Hypothalamus (tissue), 51 donors: ENCODE measurements at places on chromosomes 6 and 20.

DNA sequence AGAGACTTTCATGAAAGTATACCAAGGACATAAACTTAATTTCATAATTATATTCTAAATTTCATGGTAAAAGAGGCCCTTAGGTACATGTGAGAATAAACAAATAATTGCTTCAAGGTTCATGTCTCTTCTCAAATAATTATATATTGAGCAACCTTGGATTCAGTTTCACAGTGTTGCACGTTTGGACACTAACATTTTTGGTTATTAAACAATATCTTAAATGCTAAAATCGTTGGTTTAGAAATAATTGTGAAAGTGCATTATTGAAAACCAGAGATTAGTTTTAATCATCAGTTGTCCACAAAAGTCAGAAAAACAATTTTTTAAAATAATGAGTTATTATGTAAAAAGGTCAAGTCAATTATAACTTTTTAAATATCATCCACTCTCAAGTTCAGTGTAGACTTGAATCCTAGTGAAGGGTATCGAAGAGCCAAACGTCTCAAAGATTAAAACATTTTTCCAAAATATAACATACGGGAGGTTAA lies 227.1 kb upstream of the DEFB112 start:
- no peak for DNase-seq

DNA sequence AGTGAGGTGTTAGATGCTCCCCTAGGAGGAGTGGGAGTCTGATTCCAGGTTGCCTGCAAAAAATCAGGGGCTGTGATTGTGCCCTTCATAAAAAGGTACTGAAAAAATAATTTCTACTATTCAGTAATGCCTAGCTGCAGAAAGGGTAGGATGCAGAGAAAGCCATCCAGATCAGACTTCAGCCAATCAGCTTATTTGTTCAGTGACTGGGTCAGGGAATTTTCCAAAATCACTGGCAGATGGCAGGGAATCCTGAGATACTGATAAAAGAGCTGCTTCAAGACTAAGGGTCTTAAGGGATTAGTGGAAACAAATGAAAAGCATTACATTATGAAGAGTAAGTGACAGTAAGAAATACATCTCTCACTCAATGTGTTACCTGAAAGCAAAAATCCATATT lies 42.8 kb upstream of the MTRF1L start:
- no peak for DNase-seq

GRCh38 chr6:34646714-34647113 lies 49.9 kb downstream of the ILRUN start:
- DNase-seq: no peak

DNA sequence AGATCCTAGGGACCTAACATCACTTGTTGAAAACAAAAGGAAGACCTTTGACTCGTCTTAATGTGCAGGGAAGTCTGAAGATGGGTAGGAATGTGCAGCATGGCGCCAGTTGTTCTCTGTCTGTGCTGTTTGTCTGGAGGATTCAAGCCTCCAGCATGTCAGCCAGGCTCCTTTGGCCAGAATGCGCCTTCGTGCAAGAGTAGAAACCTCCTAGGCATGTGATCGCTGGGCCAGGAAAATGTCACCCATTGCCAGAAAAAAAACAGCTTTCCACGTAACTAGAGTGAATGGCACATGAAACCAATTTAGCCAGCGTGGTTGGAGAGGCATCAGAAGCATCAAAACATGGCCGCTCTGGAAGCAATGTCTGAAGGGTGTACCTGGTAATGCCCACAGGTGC lies 132.7 kb downstream of the EDN1 start:
- no peak for DNase-seq
